ENCODE measurements at places on chromosomes 3 and 15. TPM values are rescaled to one million over a fixed set of nuclear protein-coding genes. Genes with fewer than 3 reads are reported as not detected.

DNA sequence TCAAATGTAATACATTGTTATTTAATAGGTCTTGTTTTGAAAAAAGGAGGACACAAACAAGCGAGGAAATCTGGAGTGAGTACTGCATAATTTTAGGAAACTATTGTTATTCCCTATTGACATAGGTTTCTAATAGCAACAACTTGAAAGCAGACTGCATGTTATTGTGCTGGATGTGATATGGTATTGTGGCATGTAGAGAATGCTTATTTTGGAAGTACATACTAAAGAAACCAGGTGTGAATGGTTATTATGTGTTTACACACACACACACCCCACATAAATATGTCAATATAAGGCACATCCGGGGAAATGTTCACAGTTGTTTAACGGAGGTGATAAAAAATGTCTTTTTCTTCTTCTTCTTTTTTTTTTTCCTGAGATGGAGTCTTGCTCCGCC, 5.9 kb upstream of the MORF4L1 start:
- H3K27me3 ChIP-seq, result peaks cover 8% of the 10 kb centered on the region
- H3K27ac ChIP-seq, result no peak overlapping the region
- DNase-seq, result no peak
- H3K36me3 ChIP-seq, result no peaks in the 10 kb centered on the region
- no peak overlapping the region for H3K4me3 ChIP-seq
- H3K4me1 ChIP-seq, result peaks cover 3% of the 10 kb centered on the region

The KNG1 gene
- not detected for total RNA-seq

The TGM5 gene
- total RNA-seq, result 0.07 TPM

The PDCD6IP gene
- 189 TPM for total RNA-seq

The CTDSPL gene
- 6.1 TPM for total RNA-seq

Measured in activated CD4-positive, alpha-beta T cell treated with anti-CD3 and anti-CD28 coated beads, Interleukin-2, amount 10 ng/mL, durations not matched to agents 24 days and 14 days (primary cell).